Cerebellar nuclear complex (tissue), 1 donor: ENCODE measurements at places on chromosomes 7 and 10.

- DNase-seq, result no peak
These were observed 24.3 kb upstream of the OPN4 start for GRCh38 chr10:86630079-86630478.

- peak; percentile 69 for DNase-seq
These were observed 70.4 kb upstream of the ITPRID1 start for GRCh38 chr7:31443457-31443856.

DNA sequence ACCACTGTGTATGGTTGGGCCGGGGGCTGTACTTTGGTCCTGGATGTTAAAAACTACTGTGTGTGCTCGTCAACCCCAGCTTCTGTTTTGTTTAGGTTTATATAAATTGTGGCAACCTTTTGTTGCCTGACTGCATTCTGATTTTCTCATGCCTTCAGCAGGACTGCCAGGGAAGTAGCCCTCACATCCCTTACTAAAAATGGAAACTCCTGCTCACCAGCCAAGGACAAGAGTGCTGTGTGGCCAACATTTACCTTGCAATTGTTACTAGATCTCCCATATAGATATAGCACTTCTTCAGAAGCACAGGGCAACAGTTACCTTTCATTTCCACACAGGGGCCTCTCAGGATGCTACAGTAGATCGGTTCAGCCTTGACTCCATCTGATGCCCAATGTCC lies 174.4 kb downstream of the TAX1BP1 start:
- DNase-seq, result no peak

- DNase-seq, result no peak
These were observed 142.7 kb downstream of the ELFN1 start for GRCh38 chr7:1812509-1813393.

- no peak for DNase-seq
These were observed 58.5 kb downstream of the EBF3 start for GRCh38 chr10:129905553-129905952.

- no peak for DNase-seq
These were observed 1.2 kb downstream of the PDIA4 start for GRCh38 chr7:149027055-149027454.

DNA sequence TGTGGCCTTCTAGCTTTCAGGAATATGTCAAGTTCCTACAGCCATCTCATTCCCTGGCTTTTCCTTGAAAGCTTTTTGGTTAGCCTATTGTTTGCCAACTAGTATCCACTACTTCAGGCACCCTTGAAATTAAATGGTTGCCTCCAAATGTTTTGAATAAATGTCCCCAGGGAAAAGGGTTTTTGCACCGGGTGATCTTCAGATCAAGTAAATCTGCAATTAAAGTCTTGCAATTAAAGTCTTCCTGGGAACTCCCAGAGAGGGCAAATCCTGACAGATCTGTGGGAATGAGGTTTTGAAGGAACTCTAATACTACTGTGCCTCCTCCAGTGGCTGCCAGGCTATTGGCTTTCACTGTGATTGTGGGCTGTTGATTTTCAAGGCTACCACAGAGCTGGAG lies 17.7 kb upstream of the ZNRF2 start:
- no peak for DNase-seq

DNA sequence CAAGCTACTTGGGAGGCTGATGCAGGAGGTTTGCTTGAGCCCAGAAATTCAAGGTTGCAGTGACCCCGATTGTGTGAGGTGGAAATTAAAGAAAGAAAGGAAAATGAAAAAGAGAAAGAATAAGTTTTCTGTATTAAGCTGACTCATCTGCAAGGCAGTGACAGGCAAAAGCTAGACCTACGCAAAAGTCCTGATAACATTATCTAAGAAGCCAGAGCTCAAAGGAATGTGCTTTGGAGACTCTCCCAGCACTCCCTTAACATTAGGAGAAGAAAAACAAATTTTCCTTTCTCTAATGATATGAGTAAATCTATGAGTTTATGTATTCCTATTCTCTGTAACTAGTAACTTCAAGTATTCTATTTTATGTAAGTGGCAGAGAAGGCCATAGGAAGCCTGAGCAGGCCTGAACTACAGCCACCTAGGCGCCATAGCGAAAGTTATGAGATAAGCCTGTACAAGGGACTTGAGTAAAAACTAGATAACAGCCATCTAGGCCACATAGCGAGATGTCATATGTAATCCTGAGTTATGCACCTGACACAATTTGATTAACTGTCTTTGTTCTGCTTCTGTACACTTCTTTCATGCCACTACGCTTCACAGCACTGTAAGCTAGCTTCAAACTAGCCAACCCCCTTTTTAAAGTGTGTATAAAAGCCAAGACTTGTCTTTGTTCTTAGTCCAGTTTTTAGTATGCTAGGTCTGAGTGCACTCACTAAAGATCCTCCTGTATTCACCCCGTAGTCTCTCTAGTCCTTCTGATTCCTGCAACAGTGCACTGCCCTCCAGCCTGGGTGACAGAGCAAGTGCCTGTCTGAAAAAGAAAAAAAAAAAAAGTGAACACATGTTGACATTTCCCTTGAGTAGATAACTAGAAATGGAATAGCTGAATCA lies 9.4 kb upstream of the ZWINT start:
- DNase-seq, result no peak

- no peak for DNase-seq
These were observed at the start of gene SH3PXD2A for GRCh38 chr10:103855424-103855823. SH3PXD2A (minus strand) TSS chr10:103855576; CDS start chr10:103855266, 310 bp downstream.

GRCh38 chr10:71771821-71772617 lies 1.3 kb downstream of the VSIR start:
- no peak for DNase-seq

DNA sequence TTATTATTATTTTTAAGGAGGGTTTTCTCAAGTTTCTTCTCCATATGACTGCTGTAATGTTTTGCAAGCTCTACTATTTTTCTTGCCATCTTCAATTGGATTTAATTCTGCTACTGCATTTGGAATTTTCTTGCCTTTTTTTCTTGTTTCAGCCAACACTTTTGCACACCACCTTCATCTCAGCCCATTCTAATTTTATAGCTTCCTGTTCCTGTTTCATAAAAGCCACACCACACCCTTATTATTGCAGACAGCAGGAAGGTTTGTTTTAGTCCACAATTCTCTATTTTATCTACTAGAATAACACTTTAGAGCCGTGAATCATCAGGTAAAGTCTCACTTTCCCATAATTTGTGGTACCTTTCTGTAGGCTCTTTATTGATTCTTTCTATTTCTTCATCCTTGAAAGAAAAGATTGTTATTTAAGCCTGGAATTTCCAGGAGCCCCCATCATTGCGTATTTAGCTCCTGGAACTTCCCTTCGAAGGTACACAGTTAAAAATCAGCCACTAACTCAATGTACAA lies 209.3 kb upstream of the TBX20 start:
- no peak for DNase-seq

DNA sequence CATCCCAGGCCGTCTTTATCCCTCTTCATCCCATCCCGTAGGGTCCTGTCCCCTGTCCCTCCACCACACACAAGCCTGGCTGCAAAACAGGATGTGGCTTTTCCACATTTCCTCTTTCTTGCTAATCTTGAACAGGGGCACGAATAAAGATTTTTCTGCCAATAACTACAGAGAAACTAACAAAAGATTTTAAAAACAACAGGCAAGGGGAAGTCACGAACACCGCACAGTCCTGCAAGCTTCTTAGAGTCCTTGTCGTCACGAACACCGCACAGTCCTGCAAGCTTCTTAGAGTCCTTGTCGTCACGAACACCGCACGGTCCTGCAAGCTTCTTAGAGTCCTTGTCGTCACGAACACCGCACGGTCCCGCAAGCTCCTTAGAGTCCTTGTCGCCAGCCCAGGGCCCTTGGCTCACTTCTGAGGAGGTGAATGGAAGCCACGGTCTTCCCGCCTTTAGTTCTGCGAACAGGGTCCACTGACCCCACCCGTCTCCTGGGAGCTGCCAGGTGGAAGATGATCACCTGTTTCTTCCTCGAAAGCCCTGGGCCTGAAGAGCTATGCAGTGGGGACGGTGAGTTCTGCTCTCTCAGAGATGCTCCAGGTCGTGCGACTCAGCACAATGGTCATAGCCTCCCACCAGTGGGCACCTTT lies 10.3 kb upstream of the INSIG1 start:
- DNase-seq, result no peak

DNA sequence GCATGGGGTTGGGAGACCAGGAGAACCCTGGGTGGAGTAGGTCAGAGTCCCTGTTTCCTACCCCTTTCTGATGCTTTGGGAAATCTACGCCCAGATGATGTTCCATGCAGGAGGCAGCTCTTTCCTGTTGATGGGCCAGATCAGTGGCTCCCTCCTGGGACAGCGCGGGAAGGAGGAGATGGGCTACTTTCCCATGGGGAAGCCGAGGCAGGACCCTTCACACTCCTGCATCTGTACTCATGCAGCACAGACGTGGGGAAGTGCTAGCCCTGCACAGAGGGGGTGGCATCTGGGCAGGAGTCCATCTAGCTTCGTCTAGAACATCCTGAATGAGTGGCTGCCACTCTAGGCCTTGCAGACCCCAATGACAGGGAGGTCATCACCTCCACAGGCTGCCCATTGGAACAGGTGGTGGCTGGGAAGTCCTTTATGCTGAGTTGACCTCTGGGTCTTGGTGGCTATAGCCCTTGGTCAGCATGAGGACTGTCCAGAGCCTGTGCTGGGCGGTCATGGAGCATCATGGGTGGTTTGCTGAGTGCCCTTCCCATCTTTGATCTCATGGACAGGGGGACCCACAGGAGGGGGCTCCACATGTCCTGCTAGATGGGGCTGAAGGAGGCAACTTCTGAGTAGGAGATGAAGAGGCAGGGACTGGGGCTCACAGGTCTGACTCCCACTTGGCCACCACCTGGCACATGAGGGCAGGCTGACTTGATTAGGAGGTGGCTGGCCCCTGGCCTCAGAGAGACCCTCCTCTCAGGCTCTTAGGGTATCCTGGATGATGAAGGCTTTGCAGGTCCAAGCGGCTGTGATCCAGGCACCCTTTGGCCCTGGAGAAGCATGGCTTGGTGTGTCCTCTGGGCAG lies 24.6 kb downstream of the RAMP3 start:
- no peak for DNase-seq

GRCh38 chr7:91405092-91405788 lies 141.0 kb downstream of the FZD1 start:
- DNase-seq, result no peak

DNA sequence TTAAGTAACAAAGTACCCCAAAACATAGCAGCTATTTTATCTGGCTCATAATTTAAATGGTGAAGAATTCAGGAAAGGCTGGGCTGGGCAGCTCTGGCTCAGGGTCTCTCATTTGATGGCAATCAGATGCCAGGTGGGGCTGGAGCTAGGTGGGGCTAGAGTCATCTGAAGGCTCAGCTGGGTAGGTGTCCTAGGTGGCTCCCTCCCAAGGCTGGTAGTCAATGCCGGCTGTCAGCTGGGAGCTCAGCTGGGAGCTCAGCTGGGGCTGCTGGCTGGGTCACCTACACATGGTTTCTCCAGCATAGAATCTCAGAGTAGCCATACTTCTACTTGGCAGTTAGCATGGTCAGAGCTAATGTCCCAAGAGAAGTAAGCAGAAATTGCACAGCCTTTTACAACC lies 34.1 kb downstream of the OSBPL3 start:
- DNase-seq, result no peak

DNA sequence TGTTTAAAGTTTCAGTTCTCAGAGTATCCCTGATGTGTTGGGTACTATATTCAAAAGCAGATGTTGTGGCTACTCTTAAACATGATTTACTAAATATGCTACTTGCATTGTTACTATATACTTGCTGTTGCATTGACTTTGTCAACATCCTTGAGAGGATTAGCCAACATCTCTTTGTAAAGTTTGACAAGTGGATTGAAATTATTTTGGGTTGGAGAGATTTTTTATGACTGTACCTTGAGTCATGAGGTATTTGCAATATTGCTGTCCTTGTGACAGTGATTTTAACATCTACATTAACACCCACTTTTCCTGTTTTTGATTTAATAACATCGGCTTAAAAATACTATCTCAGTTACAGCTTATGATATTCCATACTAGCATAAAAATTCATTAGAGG lies 31.9 kb downstream of the MRC1 start:
- DNase-seq, result no peak
